ENCODE measurements at places on chromosomes 5 and 9. TPM values are rescaled to one million over a fixed set of nuclear protein-coding genes. Genes with fewer than 3 reads are reported as not detected.

DNA sequence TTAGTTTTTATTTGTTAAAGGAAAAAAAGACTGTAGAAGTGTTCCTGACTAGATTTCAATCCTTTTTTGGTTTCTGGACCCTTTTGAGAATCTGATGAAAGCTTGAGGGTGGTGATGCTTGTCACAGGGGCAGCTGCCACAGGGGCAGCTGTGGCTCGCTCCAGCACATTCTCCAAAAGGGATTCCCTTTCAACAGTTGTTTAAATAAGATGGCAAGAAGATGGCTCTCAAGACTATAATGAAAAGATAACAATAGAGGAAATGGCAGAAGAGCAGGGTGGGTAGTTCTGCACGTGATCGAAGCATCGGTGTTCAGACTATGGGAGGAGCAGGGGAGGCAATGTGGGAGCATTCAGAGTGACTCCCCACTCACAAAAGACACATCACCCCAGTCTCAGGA, 46.5 kb upstream of the TNFAIP8 start:
- no peak for DNase-seq

DNA sequence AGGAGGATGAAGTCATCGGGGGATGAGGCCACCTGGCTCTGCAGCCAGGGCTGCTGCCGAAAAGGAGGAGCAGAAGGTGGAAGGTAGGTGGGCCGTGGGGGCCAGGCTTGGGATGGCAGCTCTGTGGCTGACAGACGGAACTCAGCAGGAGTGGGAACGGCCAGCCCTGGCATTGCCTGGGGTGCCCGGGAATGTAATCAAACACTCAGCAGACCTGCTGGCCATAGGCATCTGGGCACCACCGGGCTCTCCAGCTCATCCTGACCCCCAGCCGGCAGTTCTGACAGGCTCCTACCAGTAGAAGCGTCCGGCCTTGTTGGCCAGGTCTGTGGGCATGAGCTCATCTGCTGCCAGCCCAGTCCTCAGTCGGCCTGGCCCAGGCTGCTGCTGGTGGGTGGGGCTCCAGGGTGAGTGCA, 4.3 kb upstream of the FAT2 start:
- no peak for DNase-seq

- DNase-seq = peak; percentile 57
These were observed 3.7 kb downstream of the PHF24 start for GRCh38 chr9:34961574-34962490.

- no peak for DNase-seq
These were observed 4.6 kb upstream of the NEURL1B start for GRCh38 chr5:172636279-172637050.

DNA sequence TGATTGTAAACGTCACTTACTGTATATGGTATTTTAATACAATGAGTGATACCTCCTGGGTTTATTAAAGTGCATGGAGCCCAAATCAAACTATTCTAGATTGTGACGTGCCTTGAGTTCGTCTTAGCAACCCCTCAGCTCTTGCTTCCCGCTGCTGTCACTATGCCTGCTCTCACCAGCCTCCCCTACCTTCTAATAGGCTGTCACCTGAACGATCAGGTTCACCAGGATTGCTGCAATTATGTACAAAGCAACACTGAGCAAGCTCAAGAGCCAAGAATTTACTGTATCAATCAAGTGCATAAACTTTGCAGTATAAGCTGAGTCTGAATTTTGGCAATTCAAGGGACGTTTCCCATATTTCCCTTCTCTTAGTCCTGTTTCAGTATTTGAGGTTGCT, 3.0 kb downstream of the LECT2 start:
- DNase-seq = no peak

- no peak for DNase-seq
These were observed 129.1 kb upstream of the VCAN start for GRCh38 chr5:83342465-83342864.

- DNase-seq = no peak
These were observed 36.1 kb upstream of the COL5A1 start for GRCh38 chr9:134605351-134605965.

DNA sequence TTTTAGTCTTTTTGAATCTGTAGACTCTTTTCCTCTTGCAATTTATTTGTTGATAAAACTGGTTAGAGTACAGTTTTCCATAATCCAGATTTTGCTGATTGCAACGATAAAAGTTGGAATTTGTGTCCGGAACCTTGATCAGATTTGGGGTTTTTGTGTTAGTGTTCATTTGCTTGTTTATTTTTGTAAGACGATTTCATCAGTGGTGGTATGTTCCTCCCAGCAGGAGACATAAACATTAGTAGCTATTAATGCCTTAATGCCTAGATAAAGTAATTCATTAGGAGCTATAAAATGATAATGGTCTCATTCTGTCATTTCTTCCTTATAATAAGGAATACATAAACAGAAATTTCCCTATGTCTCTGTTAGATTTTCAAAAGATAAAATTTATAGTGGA, 21.3 kb downstream of the RPS6 start:
- DNase-seq = no peak

DNA sequence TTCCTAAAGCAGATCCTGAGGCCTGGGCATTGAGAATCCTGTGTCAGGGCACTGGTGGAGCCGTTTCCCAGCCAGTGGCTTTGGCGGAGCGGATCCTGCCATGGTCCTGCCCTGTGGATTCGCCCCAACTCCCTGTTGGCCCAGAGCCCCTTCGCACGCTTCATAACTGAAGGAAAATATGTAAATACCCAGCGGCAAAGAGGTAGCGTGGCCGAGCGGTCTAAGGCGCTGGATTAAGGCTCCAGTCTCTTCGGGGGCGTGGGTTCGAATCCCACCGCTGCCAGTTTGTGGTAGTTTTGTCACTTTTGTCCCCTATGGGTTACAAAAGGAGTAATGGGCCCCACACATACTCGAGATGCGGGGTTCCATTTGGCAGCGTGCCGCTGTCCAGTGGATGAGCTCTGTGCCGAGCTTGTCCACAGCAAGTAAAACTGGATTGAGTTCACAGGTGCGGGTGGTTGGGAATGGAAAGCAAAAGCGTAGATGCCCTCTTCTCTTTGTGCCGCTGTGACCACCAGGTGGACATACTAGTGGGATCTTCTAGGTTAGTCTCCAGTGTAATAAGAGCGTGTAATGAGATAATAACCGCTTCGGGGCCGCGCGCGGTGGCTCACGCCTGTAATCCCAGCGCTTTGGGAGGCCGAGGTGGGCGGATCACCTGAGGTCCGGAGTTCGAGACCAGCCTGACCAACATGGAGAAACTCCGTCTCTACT, 17.3 kb downstream of the TRIM7 start:
- peak; percentile 84 for DNase-seq

GRCh38 chr5:73170522-73170921, 2.5 kb upstream of the TMEM174 start:
- peak; percentile 50 for DNase-seq

- no peak for DNase-seq
These were observed 81.5 kb upstream of the GRHPR start for GRCh38 chr9:37340961-37341360.

DNA sequence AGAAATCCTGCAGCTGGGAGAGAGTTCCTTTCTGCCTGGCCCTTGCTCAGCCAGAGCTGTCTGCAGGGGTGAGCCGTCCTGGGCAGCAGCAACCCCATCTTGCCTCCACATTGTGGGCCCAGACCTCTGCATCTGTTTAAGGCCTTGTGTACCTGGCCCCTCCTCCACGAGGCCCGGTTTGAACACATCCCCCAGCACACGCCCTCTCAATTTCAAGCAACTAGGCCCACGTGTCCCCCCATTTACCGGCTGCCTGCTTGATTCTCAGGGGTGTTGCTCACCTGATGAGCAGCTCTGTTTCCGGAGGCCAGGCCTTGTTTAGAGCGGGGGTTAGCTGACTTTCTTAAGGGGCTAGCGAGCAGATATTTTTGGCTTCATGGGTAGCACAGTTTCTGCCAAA, 181.8 kb downstream of the HSPA4 start:
- DNase-seq = no peak

GRCh38 chr5:80161165-80161564, 94.7 kb downstream of the SERINC5 start:
- DNase-seq = no peak

DNA sequence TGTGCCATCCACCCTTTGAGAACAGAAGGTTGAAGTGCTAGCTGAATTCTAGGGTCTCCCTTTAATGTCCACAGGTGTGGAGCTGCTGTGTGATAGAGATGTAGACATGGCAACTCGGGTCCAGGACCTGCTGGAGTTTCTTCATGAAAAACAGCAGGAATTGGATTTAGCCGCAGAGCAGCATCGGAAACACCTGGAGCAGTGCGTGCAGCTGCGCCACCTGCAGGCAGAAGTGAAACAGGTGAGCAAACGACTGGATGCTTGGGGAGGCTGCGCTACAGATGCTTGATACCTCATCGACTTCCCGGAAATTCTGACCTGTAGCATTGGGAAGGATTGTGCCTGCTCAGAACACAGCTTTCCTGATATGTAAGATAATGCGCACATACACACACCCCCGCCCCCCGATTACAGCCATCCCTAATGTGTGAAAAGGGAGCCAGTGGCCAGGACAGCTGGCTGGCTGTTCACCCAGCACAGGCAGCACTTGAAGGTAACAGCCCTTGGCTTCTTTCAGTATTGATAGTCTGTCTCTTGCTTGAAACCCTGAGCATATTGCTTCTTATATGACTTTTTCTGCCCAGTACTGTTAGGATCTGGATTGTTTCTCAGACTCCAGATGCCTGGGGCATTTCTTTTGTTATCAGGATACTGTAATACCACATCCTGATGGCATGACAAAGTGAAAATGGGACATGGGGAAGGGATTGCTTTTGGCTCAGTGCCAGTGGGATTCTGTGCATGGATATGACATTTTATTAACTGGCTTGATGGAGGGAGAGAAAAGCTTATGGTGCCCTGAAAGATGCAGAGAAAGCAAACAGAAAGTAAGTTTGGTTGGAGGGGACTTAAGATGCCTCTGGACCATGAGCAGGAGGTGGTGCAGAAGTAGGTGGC, 216.8 kb upstream of the OTULINL start:
- DNase-seq = peak; percentile 34

DNA sequence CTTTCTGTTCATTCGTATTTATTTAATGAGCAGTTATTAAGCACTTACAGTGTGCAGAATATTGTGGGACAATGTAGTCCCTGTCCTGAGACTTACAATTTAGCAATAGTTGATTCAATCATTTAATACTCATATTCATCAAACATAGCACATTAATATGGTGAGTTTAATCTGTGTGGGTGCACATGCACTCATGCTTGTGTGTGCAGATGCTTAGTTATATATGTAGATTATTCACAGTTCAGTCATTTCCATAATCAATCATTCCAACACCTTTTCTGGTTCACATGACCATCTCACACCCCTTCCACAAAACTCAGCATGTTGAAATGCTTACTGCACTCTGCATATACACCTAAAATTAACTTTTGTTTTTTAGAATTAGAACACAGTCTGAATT, 321.6 kb upstream of the RFX3 start:
- DNase-seq = no peak

GRCh38 chr5:167720676-167721260, 570.7 kb upstream of the WWC1 start:
- DNase-seq = no peak

DNA sequence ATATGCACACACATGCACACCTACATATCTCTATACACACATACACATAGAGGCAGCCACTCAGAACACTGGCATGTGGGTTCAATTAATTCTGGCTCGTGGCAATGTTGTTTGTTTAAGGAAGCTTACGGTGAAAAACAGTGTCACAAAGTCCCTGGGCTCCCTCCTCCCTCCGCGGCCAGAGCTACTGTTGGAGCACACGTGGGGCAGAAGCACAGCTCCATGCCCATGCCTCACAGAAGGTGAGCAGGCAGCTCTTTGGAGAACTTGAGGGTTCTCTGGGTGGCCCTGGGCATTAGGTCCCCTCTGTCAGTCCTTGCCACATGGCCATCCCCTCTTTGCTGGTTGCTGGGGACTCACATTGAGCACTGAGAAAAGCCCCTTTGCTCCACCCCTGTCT, 107.5 kb downstream of the GADD45G start:
- DNase-seq = no peak

DNA sequence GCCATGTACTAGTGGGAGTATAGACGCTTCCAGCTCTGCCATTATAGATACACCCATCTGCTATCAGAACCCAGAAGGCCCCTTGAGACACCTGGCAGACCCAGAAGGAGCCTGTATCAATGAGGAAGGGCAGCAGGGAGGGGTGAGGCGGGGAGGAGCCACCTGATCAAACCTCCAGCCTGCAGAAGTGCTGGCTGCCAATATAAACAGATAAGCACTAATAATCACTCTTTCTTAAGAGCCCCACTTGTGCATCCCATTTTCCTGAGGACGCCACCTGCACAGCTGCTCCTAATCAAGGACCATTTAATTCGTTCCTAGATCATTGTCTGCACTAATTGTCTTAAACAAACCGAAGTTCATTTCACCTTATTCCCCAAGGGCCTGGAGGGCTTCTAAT, 75.0 kb upstream of the NEK6 start:
- no peak for DNase-seq

DNA sequence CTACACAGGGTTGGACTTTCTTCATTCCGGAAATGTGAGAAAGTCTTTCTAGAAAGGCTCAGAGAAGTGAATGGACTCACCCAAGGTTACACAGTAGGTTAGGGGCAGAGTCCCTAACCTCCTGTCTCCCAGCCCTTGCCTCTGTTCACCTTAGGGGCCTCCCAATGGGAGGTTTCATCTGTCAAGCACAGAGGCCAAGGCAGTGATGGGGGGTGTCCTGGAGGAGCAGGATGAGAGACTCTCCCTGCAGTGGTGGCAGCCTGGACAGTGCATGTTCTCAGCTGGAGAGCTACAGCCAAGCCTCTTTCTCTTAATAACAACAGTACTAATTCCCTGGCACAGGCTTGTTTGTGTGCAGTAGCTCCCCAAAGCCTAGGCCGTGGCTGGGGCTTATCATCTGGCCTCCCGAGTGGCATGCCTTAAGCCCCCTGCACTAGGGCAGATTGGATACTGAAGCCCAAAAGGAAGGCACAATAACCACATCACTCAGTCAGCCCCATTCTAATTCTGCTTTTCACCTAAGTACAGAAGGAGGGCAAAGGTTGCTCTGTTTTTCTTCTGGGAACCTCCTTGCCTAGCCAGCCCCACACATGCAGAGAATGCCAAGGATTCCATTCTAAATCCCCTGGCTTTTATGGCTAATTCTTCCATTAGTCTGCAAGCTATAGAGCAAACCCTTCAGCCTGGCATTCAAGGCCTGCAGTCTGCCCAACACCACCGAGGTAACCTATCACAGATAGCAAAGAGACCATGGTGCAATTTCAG, 50.2 kb upstream of the XPA start:
- no peak for DNase-seq

- DNase-seq = no peak
These were observed 979.6 kb downstream of the DTWD2 start for GRCh38 chr5:118008779-118009178.

- no peak for DNase-seq
These were observed at the start of gene GNAQ for GRCh38 chr9:78031444-78031892. Gene GNAQ, minus strand, starts transcription at chr9:78031811. Its CDS starts 576 bp downstream, at chr9:78031235.

GRCh38 chr5:109345699-109346098, 64.1 kb downstream of the PJA2 start:
- no peak for DNase-seq

GRCh38 chr9:70404261-70404660, 10.2 kb downstream of the KLF9 start:
- DNase-seq = no peak

- DNase-seq = no peak
These were observed 10.3 kb upstream of the URM1 start for GRCh38 chr9:128360826-128361225.

Gene FYB1
- 129 TPM for total RNA-seq

Gene CDKN2B-AS1
- 0.24 TPM for total RNA-seq

Gene AGXT2
- not detected for total RNA-seq

Gene SV2C
- not detected for total RNA-seq

Gene PIK3R1
- 28.5 TPM for total RNA-seq

Gene SOHLH1
- not detected for total RNA-seq

Gene OR1J2
- not detected for total RNA-seq

Gene XRCC4
- total RNA-seq = 12.1 TPM

Gene DNAJB5
- 11.4 TPM for total RNA-seq

Gene PLAA
- 29.9 TPM for total RNA-seq

Gene CD14
- total RNA-seq = 0.14 TPM

Measured in activated naive CD4-positive, alpha-beta T cell treated with anti-CD3 and anti-CD28 coated beads for 36 hours (primary cell).